ENCODE measurements at places on chromosomes 3 and 15. TPM values are rescaled to one million over a fixed set of nuclear protein-coding genes. Genes with fewer than 3 reads are reported as not detected.

The CORO2B gene
- 59.3 TPM for polyA plus RNA-seq

The SLC35G2 gene
- 12.8 TPM for polyA plus RNA-seq

The KCNMB3 gene
- not detected for polyA plus RNA-seq

The GFM1 gene
- 23.4 TPM for polyA plus RNA-seq

The APH1B gene
- 12.2 TPM for polyA plus RNA-seq

The ZBTB20 gene
- 2.0 TPM for polyA plus RNA-seq

The IGDCC3 gene
- polyA plus RNA-seq = 0.63 TPM

The GATM gene
- polyA plus RNA-seq = 58.9 TPM

The LIPH gene
- not detected for polyA plus RNA-seq

The ARGFX gene
- not detected for polyA plus RNA-seq

The TGM5 gene
- not detected for polyA plus RNA-seq

The FOXB1 gene
- 1.9 TPM for polyA plus RNA-seq

The DGKG gene
- polyA plus RNA-seq = 3.8 TPM

The CPLX3 gene
- polyA plus RNA-seq = 2.1 TPM

The CAPN3 gene
- polyA plus RNA-seq = 76.9 TPM

The TPRA1 gene
- polyA plus RNA-seq = 19.0 TPM

The TMEM207 gene
- not detected for polyA plus RNA-seq

The ACTRT3 gene
- 0.37 TPM for polyA plus RNA-seq

The MANF gene
- 60.3 TPM for polyA plus RNA-seq

The ARHGEF3 gene
- 7.3 TPM for polyA plus RNA-seq

The NFKBIZ gene
- polyA plus RNA-seq = 0.95 TPM

The SGO1 gene
- polyA plus RNA-seq = 4.4 TPM

The TMEM45A gene
- polyA plus RNA-seq = 1.1 TPM

The LRRIQ4 gene
- not detected for polyA plus RNA-seq

The MYRIP gene
- polyA plus RNA-seq = 4.3 TPM

The ZNF502 gene
- polyA plus RNA-seq = 2.0 TPM

The GPR160 gene
- polyA plus RNA-seq = 0.68 TPM

The SUSD5 gene
- polyA plus RNA-seq = 2.4 TPM

The TEX55 gene
- 0.37 TPM for polyA plus RNA-seq

The CCR4 gene
- polyA plus RNA-seq = not detected

The ZNF80 gene
- not detected for polyA plus RNA-seq

The EXD1 gene
- polyA plus RNA-seq = 0.10 TPM

The SYNPR gene
- polyA plus RNA-seq = 8.1 TPM

The NR2E3 gene
- polyA plus RNA-seq = not detected

The RAB7A gene
- 271 TPM for polyA plus RNA-seq

The ZBED2 gene
- polyA plus RNA-seq = not detected

The MEGF11 gene
- 10.1 TPM for polyA plus RNA-seq

The CHRNB4 gene
- polyA plus RNA-seq = 1.5 TPM

The NEO1 gene
- polyA plus RNA-seq = 64.2 TPM

The PLCB2 gene
- polyA plus RNA-seq = 3.9 TPM

The SCN5A gene
- 1.4 TPM for polyA plus RNA-seq

The EPHB1 gene
- 3.4 TPM for polyA plus RNA-seq

The TMEM40 gene
- not detected for polyA plus RNA-seq

The MYEF2 gene
- 39.3 TPM for polyA plus RNA-seq

The PAQR5 gene
- 1.1 TPM for polyA plus RNA-seq

The NUP210 gene
- polyA plus RNA-seq = 24.7 TPM

The GP9 gene
- polyA plus RNA-seq = not detected

The FSIP1 gene
- polyA plus RNA-seq = 0.29 TPM

The P2RY13 gene
- 0.66 TPM for polyA plus RNA-seq

The GOLGA8K gene
- polyA plus RNA-seq = not detected

The GOLGA8G gene
- not detected for polyA plus RNA-seq

The LRCH3 gene
- polyA plus RNA-seq = 25.0 TPM

The PLA2G4D gene
- 0.17 TPM for polyA plus RNA-seq

The DOCK3 gene
- 8.0 TPM for polyA plus RNA-seq

The FAM107A gene
- polyA plus RNA-seq = 470 TPM
